Lung (tissue), 17 donors: ENCODE measurements at places on chromosomes 6 and 20.

GRCh38 chr6:5175635-5176034, 85.1 kb downstream of the LYRM4 start:
- H3K27me3 ChIP-seq, result no peaks in the 10 kb centered on the region
- no peak overlapping the region for H3K4me3 ChIP-seq
- H3K4me1 ChIP-seq, result peaks cover 21% of the 10 kb centered on the region
- no peak for DNase-seq
- H3K27ac ChIP-seq, result no peak overlapping the region

GRCh38 chr6:23316131-23316530, 746.8 kb downstream of the HDGFL1 start:
- H3K27ac ChIP-seq, result no peak overlapping the region
- H3K4me3 ChIP-seq, result no peak overlapping the region
- no peaks in the 10 kb centered on the region for H3K36me3 ChIP-seq
- no peaks in the 10 kb centered on the region for H3K4me1 ChIP-seq
- no peak for DNase-seq

- no peak overlapping the region for H3K4me3 ChIP-seq
- H3K36me3 ChIP-seq, result no peaks in the 10 kb centered on the region
- H3K4me1 ChIP-seq, result no peaks in the 10 kb centered on the region
- no peak overlapping the region for H3K27ac ChIP-seq
- no peak for DNase-seq
These were observed 61.4 kb downstream of the TXLNB start for GRCh38 chr6:139230391-139230840.

DNA sequence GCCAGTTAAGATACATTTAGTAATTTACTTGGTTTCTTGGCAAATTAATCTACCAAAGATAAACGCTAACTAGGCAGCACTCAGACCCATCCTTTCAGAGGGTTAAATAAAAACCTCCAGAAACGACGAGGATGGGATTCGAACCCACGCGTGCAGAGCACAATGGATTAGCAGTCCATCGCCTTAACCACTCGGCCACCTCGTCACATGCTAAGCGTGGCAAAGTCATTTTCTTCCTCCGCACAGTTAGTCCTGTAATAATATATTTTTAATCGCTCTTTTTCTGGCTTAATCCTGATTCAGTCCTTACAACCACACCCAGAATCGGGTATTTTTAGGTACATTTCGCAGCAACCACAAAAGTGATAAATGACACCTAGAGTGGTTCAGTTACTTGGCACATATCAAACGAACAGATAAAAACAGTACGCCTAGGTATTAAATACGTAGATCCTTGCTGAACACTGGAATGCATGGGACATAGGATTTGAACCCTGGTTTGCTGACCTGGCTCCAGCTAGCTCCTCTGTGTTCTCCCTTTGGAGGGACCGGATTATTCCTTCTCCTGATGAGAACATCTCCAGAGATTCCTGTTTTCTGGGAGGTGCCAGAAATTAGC, 71.6 kb downstream of the GPX5 start:
- DNase-seq, result peak; percentile 69
- H3K27ac ChIP-seq, result no peak overlapping the region
- H3K4me3 ChIP-seq, result no peak overlapping the region
- H3K36me3 ChIP-seq, result no peaks in the 10 kb centered on the region
- no peaks in the 10 kb centered on the region for H3K4me1 ChIP-seq

- H3K27ac ChIP-seq, result peak overlapping the region; percentile 91
- no peaks in the 10 kb centered on the region for H3K27me3 ChIP-seq
These were observed 7.9 kb downstream of the RPS6KA2 start for GRCh38 chr6:166618866-166619761.

DNA sequence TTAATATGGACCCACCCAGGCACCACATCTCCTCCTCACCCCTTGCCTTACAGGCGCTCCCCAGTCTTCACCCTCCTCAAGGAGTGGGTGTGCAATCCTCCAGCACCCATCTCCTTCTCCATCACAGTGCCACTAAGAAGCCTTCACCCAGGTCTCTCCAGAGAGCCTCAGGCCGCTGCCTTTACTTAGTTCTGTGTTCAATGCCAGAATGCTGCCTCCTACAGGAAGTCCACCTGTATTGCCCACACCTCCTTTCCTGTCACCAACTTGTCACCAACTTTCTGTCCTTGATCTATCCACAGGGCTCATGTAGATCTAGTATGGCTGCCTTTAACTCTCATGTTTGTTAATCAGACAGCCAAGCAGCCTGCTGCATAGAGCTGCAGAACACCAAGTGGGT, 586 bp upstream of the LST1 start:
- H3K4me3 ChIP-seq, result no peak overlapping the region
- no peaks in the 10 kb centered on the region for H3K27me3 ChIP-seq
- no peak overlapping the region for H3K27ac ChIP-seq
- no peak for DNase-seq
- H3K36me3 ChIP-seq, result no peaks in the 10 kb centered on the region

- H3K27me3 ChIP-seq, result no peaks in the 10 kb centered on the region
- peaks cover 9% of the 10 kb centered on the region for H3K4me1 ChIP-seq
- DNase-seq, result peak; percentile 76
- peak within 1 kb of the TSS; percentile 35 for H3K27ac ChIP-seq
These were observed at the start of gene LY86 for GRCh38 chr6:6588064-6588923. Gene LY86 (plus strand): TSS chr6:6588720. CDS start chr6:6588735, 15 bp downstream.

GRCh38 chr20:35359335-35359950, 52.3 kb downstream of the UQCC1 start:
- H3K36me3 ChIP-seq, result peaks cover 8% of the 10 kb centered on the region
- no peak overlapping the region for H3K27ac ChIP-seq
- no peak overlapping the region for H3K4me3 ChIP-seq
- no peaks in the 10 kb centered on the region for H3K27me3 ChIP-seq
- no peak for DNase-seq

- H3K4me1 ChIP-seq, result no peaks in the 10 kb centered on the region
- H3K27ac ChIP-seq, result no peak overlapping the region
- H3K36me3 ChIP-seq, result no peaks in the 10 kb centered on the region
- H3K4me3 ChIP-seq, result no peak overlapping the region
- no peaks in the 10 kb centered on the region for H3K27me3 ChIP-seq
These were observed 28.8 kb downstream of the RWDD2A start for GRCh38 chr6:83221889-83222479.

GRCh38 chr6:36979347-36979742, 6.7 kb downstream of the MTCH1 start:
- H3K4me1 ChIP-seq, result peaks cover 6% of the 10 kb centered on the region
- no peak overlapping the region for H3K27ac ChIP-seq
- DNase-seq, result peak; percentile 73
- H3K27me3 ChIP-seq, result no peaks in the 10 kb centered on the region
- H3K4me3 ChIP-seq, result no peak overlapping the region

- no peak for DNase-seq
- no peak overlapping the region for H3K27ac ChIP-seq
- no peaks in the 10 kb centered on the region for H3K4me1 ChIP-seq
- peaks cover 12% of the 10 kb centered on the region for H3K36me3 ChIP-seq
- no peak overlapping the region for H3K4me3 ChIP-seq
These were observed 55.6 kb downstream of the EZR start for GRCh38 chr6:158763434-158764182.

GRCh38 chr20:22471156-22471836, 113.1 kb downstream of the FOXA2 start:
- H3K36me3 ChIP-seq, result no peaks in the 10 kb centered on the region
- H3K4me3 ChIP-seq, result no peak overlapping the region

GRCh38 chr20:25003002-25003401, 10.5 kb upstream of the APMAP start:
- no peak overlapping the region for H3K4me3 ChIP-seq
- H3K27me3 ChIP-seq, result no peaks in the 10 kb centered on the region
- peaks cover 6% of the 10 kb centered on the region for H3K4me1 ChIP-seq

- H3K36me3 ChIP-seq, result peaks cover 21% of the 10 kb centered on the region
- no peak overlapping the region for H3K27ac ChIP-seq
- H3K27me3 ChIP-seq, result no peaks in the 10 kb centered on the region
- no peaks in the 10 kb centered on the region for H3K4me1 ChIP-seq
- no peak for DNase-seq
- no peak overlapping the region for H3K4me3 ChIP-seq
These were observed 26.8 kb upstream of the C20orf144 start for GRCh38 chr20:33635341-33635740.

GRCh38 chr6:80592436-80592835, 486.0 kb downstream of the BCKDHB start:
- H3K36me3 ChIP-seq, result no peaks in the 10 kb centered on the region
- H3K27me3 ChIP-seq, result no peaks in the 10 kb centered on the region
- no peak overlapping the region for H3K27ac ChIP-seq
- H3K4me1 ChIP-seq, result peaks cover 15% of the 10 kb centered on the region

DNA sequence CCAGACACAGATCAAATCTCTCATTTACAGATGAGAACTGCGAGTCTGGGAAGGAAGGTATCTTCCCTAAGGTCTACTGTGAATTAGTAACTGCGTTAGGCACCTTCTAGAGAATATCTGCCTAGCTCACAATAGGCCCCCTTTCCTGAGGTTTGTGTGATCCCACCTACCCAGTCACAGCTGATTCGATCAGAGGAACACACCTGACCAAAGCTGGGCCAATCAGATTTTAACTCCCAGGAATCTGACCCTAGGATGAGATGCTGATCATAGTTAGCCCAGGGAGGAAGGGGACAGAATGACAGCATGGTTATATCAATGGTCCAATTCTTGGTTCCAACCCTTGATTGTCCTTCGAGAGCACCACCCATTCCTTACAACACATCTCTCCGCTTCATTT, 7.4 kb upstream of the CCDC167 start:
- H3K27ac ChIP-seq, result no peak overlapping the region
- no peaks in the 10 kb centered on the region for H3K27me3 ChIP-seq
- no peak overlapping the region for H3K4me3 ChIP-seq

DNA sequence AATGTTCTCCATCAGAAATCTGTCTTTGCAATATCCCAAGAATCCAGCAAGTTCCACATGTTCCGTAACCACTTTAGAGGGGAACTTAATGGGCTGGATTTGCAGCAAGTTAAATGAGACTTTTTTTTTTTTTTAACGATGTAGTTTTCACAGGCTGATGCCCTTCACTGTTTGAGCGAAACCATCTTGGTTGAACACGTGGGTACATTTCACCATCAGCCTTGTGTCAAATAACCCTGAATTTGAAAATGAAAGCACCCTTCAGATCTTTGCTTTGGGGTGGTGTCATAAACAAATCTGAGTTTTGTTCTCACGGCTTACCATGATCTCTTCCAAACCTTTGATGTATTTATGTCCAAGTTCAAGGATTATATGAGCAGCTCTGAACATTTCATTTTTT, 73.7 kb upstream of the EXOC2 start:
- no peaks in the 10 kb centered on the region for H3K36me3 ChIP-seq
- no peaks in the 10 kb centered on the region for H3K27me3 ChIP-seq
- DNase-seq, result no peak
- no peaks in the 10 kb centered on the region for H3K4me1 ChIP-seq
- H3K27ac ChIP-seq, result no peak overlapping the region

DNA sequence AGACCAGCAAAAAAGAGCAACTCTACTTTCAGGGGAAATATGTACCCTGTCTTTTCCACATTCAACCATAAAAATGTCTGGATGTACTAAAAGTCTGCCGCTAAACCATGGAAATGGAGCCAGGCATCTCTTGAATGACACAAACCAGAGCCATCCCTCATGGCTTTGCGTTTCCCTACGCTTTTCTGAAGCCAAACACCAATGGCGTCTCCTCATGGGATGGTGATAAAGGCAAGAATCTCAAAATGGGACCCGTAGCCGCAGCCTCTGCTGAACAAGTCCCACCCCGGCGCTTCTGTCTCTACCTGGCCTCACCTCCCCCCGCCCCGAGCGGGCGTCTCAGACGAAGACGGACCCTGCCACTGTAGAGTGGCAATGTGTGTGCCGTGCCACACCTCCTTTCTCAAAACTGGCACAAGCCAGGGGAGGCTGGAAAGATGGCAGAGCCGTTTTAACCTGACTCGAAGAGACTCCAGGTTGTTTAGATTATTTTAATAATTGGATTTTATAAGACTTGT, 80.3 kb upstream of the AFDN start:
- peaks cover 9% of the 10 kb centered on the region for H3K4me1 ChIP-seq
- H3K27me3 ChIP-seq, result no peaks in the 10 kb centered on the region
- H3K36me3 ChIP-seq, result no peaks in the 10 kb centered on the region
- H3K27ac ChIP-seq, result no peak overlapping the region

- no peak overlapping the region for H3K4me3 ChIP-seq
- H3K27me3 ChIP-seq, result no peaks in the 10 kb centered on the region
- H3K36me3 ChIP-seq, result no peaks in the 10 kb centered on the region
- peaks cover 3% of the 10 kb centered on the region for H3K4me1 ChIP-seq
These were observed 41.8 kb downstream of the RBM38 start for GRCh38 chr20:57432862-57433491.

- H3K27ac ChIP-seq, result no peak overlapping the region
- no peak for DNase-seq
- H3K4me3 ChIP-seq, result no peak overlapping the region
These were observed 2.0 kb downstream of the COL19A1 start for GRCh38 chr6:69868252-69868804.

DNA sequence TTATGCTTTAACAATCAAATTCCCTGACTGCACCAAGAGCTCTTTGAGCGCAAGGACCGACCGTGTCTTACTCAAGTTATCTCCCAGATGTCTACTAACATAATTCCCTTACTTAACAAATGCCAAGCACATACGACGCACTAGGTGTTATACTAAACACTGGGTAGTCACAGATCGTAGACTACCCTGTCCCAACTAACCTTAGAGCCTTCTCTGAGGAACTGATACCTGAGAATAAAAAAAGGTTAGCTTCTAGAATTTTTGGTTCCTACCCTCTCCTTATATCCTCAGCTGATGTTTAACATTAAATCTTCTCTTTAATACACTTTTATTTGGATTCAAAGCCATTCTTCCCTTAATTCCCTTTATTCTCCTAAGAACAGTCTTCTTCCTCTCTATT, 38.5 kb downstream of the EPB41L2 start:
- no peaks in the 10 kb centered on the region for H3K27me3 ChIP-seq
- no peak overlapping the region for H3K27ac ChIP-seq
- DNase-seq, result no peak
- H3K4me3 ChIP-seq, result no peak overlapping the region

DNA sequence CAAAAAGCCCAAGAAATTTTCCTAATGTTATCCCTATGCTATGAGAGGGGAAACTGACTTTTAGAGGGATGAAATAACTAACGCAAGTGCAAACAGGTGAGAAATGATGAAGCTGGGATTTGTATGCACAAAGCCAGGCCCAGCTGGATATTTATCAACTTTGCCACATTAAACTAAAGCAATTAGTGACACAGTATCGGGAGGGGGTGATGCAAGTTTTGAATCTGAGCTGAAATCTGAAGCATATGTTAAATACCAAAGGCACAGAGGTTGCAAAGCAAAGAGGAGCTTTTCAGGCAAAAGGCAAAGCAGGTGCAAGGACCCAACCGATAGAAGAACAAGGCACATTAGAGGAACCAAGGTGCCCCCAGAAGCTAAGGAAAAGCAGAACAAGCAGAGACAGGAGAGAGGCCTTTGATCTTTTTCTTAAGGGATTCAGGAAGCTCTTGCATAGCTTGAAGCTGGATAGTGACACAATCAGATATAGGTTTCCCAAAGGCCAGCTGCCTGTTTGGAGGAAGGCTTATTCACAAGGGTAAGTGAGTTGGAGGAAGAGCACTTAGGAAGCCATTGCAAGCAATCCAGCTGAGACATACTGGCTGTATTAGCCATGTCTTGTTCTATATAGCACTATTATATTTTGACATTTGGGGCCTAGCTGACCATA, 207.5 kb downstream of the HIVEP2 start:
- H3K36me3 ChIP-seq, result no peaks in the 10 kb centered on the region
- H3K4me3 ChIP-seq, result no peak overlapping the region
- no peak for DNase-seq
